ENCODE measurements at places on chromosomes 1 and 21.

DNA sequence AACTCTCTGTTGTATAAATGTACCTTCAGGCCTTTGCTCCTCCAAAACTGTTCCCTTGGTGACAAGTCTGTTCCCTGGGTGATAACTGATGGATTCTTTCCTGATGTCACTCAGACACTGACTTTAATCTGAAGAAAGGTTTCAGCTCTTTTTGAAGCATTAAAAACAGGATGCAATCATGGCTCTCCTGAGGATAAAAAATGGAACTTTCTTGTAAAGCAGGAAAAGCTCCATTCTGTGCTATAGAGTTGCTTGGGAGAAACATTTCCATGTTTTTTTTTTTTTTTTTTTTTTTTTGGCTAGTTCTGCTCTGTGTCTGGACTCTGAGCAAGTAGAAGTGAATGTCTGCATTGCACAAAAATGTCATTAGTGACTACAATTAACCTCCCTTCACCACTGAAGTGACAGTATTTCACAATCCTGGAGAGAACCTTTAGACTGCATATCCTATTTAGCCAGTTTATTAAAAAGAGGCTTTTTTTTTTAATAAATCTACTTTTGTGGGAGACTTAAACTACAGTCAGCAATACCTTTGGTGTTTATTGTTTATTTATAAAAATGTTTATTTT, 101.7 kb upstream of the PRMT6 start:
- DNase-seq, result peak; percentile 29

DNA sequence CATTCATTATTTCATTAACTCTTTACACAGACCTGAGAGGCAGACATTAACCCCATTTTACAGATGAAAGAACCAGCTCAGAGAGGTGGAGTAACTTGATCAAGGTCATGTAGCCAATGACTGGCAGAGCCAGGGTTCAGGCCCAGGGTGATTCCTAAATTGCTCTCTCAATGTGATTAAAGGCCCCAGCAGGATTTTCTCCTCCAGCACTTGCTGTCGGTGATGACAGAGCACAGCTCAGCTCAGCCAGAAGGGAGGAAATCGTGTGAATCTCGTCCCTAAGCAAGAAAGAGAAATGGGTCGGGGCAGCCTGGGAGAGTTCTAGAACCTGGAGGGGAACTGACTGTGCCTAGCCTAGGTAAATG, 19.5 kb upstream of the RNF19B start:
- DNase-seq, result no peak

- DNase-seq, result no peak
Observed at GRCh38 chr1:104028416-104029035, 278.8 kb downstream of the AMY1C start.

GRCh38 chr1:6523566-6523965, 30.7 kb downstream of the NOL9 start:
- DNase-seq, result peak; percentile 45

- no peak for DNase-seq
Observed at GRCh38 chr1:68994096-68994495, 497.2 kb upstream of the DEPDC1 start.

DNA sequence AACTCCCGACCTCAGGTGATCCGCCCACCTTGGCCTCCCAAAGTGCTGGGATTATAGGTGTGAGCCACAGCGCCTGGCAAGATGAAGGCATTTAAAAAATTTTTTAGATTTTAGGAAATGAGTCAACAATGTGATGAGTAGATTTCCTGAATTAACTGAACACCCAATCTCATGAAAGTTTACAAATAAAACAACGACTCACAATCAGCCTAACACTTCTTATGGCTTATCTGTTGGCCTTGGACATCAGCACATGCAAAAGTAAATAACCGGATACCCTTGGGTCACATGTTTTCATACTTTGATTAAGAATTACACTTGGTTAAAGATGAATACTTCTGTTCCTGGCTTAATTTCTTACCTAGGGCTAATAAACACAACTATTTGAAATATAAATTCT, 3.0 kb downstream of the GNG12 start:
- DNase-seq, result peak; percentile 25

- no peak for DNase-seq
Observed at GRCh38 chr1:21590126-21590880, 78.9 kb downstream of the RAP1GAP start.

- DNase-seq, result no peak
Observed at GRCh38 chr1:38466487-38466886, 393.1 kb downstream of the RRAGC start.

- no peak for DNase-seq
Observed at GRCh38 chr1:181104042-181104789, 15.7 kb downstream of the IER5 start.

- DNase-seq, result peak; percentile 73
Observed at GRCh38 chr1:1230656-1231399, 973 bp downstream of the SDF4 start.

Measured in AG10803 (cell line).